ENCODE measurements at places on chromosomes 1 and 21.

- DNase-seq, result no peak
Observed at GRCh38 chr1:1058088-1058905, 15.8 kb downstream of the RNF223 start.

- DNase-seq, result no peak
Observed at GRCh38 chr1:116690396-116690848, 22.9 kb upstream of the IGSF3 start.

DNA sequence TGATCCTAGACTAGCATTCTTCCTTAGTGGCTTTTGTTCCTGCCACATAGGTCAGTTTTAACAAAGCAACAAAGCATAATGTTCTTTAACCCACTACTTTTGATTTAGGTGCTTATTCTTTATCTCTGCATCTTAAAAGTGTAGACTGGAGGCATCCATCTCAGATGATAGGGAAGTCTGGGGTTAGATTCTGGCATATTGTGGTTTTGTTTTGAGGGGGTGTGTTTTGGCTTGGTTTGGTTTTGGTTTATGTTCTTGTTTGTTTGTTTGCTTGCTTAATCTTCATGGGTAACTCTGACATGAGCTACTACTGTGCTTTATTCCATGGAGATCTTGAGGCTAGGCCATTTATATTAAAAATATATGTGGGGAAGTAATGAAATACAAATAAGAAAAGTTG, 40.3 kb upstream of the MYOCOS start:
- no peak for DNase-seq

GRCh38 chr1:110035236-110035752, 870 bp downstream of the STRIP1 start:
- no peak for DNase-seq

DNA sequence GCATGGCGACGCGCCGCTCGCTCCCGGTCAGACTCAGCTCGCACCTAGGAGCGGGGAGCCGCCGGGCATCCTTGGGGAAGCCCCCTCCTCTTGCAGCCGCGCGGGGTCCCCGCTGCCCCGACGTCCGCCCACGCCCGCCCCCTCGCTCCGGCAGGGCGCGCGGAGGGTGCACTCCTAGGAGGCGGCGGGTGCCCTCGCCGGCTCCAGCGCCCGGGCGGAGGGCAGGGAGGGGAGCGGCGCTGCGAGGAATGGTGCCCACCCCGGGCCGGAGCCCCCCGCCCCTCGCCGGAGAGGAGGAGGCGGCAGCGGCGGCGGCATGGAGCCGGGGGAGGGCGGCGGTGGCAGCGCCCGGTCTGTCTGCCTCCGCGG, 488 bp downstream of the FAM78B start:
- peak; percentile 33 for DNase-seq

- DNase-seq, result no peak
Observed at GRCh38 chr1:184212649-184213314, 161.3 kb downstream of the TSEN15 start.

- no peak for DNase-seq
Observed at GRCh38 chr1:116569381-116569670, 1.5 kb downstream of the CD58 start.

DNA sequence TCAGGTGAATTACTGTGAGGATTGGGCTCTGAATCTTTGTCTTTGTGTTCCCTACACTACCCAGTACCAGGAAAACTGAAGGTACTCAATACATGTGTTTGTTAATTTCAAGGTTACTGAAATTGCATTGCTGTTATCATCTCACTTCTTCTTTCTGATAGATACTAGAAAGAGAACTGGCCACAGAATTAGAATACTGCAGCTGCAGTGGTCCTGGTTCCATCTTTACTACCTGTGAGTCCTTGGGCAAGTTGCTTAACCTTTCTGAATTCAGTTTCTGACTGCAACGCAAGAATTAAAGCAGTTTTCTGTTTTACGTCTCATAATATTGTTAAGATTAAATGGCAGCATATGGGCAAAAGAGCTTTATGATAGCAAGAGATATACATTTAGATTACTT, 263.5 kb downstream of the LMO4 start:
- no peak for DNase-seq

DNA sequence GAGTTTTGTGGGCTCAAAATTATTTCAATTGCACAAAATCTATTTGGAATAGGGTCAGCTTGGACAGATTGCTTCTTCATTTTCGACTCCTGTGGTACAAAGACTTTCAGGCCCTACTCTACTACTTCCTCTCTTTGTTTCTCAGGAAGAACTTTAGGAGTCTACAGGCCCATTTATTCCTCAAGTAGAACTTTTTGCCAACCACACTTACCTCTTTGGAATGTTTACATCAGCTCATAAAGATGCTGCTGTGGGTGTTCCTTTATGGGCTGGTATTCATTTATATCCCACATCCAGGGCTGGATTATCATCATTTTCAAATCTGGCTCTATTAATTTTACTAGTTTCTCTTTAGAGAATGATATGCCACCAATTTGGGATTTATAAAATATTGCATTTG, 46.3 kb upstream of the TNFSF18 start:
- no peak for DNase-seq

DNA sequence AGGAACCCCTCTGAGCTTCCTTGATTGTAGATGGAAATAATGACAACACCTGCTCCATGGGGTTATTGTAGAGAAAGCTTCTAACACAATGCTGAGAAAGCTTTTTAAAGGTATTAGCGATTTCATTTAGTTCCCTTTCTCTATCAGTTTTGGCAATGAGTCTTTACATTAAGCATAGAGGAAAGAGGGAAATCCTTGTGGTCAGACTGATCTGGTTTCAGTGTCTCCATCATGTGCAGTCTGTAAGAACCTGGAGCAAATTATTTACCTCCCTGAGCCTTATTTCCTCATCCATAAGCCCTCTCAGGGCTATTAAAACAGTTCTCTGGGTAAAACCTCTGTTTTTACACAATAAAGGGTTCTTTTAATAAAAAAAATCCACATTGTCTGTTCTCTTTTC, 87.5 kb downstream of the FGGY start:
- no peak for DNase-seq

- DNase-seq, result no peak
Observed at GRCh38 chr1:216034506-216034905, 388.7 kb downstream of the USH2A start.

GRCh38 chr1:19101244-19101643, 108.8 kb downstream of the UBR4 start:
- no peak for DNase-seq

- DNase-seq, result no peak
Observed at GRCh38 chr1:22935433-22935832, 37.2 kb downstream of the LACTBL1 start.

DNA sequence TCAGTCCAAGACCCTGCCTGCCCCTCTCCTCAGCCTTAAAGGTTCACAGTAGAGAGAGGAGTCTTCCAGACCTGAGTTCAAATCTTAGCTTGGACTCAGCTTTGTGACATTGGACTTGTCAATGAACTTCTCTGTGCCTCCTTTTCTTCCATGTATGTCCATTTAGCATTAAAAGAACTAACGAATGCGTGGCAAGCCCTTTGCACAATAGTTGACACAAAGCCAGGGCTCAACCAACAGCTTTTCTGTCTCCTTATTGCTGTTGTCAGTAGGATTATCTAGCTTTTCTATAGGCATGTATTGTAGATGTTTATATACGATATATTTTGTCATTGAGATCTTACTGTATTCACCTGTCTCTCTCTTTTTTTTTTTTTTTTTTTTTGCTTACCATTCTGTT, 450.8 kb downstream of the PTPRU start:
- DNase-seq, result no peak

DNA sequence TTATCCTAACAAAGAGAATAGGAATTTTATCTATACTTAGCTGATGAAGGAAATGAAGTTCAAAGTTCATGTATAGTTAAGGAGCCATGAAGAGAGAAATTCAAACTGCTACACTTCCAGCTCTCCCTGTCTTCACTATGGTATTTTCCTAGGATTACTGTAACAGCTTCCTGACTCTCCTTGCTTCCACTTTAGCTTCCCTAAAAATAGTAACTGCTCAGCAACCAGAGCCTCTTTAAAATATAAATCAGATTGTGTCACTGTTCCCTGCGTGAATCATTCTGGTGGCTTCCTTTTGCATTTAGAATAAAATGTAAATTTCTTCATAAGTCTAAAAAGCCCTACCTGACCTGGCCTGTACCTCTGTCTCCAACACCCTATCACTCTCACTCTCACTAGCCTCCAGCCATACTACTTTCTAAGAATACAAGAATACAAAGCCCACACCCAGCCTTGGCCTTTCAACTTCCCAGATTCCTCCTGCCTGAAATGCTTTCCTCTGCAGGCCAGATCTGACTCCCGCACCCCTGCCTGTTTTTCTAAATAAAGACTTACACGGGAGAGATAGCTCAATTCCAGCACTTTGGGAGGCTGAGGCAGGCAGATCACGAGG, 30.5 kb downstream of the OR10J1 start:
- DNase-seq, result no peak

GRCh38 chr1:19577036-19577435, 67.1 kb upstream of the NBL1 start:
- no peak for DNase-seq

DNA sequence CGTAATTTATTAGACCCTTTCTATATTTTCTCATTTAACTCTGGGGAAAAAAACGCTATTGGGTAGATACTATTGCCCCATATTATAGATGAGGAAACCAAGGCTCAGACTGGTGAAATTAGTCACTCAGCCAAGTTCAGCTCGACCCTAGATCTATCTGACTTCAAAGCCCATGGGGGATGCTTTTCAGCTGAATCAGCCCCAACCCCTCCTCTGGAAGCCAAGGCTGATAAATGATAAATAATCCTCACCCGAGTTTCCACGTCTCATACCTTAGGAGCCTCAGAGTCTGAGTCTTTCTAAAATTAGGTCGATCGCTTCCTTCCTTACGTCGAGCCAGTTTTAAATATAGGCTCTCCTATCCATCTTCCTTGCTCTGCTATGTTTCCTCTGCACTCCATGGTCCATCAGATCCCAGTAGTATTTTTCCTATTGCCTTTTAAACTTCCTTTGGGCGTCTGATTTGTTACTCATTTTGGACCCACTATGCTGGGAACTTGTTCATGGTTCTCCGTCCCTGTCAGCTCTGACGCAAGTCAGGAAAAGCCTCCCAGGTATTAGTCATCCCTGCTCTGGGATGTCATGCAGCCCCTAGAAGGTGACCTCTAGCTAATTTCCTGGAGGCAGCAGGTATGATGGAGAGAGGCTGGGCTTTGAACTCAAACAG, 122.8 kb downstream of the PLPP3 start:
- DNase-seq, result no peak

DNA sequence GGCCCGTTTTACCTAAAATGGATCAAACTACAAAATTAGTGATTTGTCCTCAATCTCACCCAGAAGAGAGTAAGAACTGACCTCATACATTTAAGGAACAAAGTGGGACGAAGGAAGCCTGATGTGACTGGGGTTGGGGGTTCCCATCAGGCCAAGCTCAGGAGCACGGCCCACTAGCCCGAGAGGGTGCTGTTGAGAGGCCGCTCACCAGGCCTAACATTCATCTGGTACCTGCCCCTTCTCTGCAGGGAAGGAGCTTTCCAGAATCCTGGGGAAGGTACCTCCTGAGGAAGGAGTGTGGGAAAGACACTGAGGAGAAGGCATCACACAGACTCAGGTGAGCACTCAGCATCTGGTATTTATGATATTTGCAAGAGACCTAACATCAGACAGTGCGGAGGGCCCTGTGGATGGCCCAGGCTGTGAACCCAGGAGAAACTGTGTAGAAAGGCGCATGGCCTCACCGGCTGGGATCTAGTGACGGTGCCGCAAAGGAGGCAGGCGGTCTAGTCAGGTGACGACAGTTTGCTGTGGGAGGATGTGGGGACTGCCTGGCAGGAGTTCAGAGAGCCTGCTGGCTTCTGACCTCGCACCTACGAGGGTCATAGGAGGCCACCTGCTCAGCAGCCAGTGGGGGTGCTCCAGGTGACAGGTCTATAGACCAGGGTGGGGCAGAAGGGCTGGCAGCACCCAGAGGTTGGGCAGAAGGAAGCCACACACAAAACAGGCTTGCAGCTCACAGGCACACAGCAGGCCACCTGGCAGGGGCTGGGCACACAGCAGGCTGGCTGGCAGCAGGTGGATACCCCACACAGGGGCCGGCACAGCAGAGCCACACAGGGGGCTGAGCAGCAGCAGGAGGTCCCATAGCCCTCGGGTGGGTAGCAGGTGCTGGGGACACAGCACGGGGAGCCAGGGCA, 543 bp downstream of the KRTAP12-4 start:
- DNase-seq, result no peak

DNA sequence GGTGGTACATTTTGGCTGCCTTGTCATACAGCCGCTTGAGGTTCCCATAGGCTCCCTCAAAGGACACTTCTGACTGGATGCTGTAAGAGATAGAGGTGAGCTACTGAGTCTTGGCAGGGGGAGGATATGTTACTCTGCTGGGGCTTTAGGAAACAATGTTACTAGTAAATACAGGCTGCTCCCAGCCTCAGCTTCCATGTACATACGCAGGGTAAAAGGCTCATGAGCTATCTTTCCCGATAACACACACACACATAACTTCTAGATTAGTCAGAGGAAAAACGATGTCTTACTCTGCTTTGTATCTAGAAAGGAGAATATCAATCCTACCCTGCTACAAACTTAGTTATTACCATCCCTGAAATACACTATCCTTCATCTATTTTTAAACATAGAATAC, 14.3 kb downstream of the SMG5 start:
- DNase-seq, result no peak

DNA sequence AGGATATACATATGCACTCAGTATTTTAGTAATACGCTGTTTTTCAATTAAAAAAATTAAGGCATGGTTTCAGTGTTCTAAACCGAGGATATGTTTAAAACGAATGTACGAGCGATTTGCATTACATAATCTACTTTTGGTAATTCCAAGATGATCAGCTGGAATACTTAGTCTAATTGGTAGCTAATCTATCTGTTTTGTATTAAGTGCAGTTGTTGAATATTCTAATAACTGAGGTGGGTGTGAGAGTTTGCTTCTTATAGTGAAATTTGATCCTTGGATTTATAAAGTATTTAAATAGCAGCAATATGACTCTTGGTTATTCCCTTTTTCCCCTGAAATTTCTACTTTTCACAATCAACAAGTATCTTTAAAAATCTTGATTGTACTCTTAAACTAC, 1.3 kb downstream of the RNF2 start:
- no peak for DNase-seq

DNA sequence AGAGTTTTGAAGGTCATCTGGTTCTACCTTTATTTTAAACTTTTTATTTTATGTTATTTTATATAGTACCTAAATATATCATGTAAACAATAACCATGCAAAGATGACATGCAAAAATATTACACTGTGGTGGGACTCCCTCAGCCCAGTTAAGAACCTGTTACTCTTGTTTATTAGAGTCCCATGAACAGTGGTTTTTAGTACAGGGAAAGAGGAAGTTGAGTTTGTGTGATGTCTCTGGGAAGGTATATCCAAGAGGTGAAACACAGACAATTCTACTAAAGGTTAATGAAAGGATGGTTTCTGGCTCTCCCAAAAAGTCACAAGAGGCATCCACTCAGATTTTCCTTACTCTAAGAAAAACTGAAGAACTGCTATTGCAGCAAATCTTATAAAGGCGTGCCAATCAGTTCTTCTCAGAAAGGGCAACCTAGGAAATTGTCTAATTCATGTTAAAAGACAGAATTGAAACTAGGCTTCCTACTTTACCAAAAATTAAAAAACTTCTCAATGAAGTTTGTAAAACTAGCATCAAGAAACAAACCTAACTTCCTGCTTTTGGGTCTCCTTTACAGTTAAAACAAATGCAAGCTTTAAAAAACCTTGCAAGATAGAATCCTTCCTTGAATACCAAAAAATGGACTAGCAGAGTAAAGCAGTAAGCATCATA, 19.9 kb downstream of the GFI1 start:
- no peak for DNase-seq

- DNase-seq, result no peak
Observed at GRCh38 chr1:165856606-165857005, 29.2 kb downstream of the UCK2 start.

Data from left colon (tissue), 2 donors.